ENCODE measurements at places on chromosomes 16 and 17.

DNA sequence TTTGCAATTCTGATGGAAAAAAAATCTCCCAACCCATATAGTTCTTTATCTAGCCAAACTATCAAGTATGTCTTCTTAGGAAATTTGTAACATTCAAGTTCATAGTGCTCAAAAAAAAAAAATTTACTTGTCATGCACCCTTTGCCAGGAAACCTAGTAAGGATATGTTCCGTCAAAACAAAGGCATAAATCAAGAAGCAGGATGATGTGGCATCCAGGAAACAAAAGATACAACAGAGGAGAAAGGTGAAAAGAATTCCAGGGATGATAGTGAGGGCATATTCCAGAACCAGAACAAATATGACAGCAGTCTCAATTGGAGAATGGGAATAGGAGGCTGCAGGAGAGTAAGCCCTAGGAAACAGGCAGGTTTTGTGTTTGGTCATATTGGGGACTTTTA is 104.6 kb downstream of the SPAG9 start:
- DNase-seq: no peak

DNA sequence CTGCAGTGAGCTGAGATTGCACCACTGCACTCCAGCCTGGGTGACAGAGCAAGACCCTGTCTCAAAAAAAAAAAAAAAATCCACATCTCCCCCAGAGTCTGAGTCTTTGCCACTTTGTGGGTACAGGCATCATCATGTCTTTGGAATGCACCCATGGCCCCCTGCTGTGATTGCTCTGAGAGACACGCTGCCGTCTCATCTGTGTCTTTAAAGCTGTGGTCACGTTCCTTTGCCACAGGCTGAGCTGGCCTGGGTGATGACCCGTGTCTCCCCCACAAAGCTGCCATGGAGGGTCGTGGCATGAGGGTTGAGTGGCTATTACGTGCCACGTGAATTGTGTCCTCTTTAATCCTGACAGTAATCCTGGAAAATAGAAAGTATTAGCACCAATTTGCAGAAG is 20.2 kb downstream of the CRISPLD2 start:
- DNase-seq: no peak

DNA sequence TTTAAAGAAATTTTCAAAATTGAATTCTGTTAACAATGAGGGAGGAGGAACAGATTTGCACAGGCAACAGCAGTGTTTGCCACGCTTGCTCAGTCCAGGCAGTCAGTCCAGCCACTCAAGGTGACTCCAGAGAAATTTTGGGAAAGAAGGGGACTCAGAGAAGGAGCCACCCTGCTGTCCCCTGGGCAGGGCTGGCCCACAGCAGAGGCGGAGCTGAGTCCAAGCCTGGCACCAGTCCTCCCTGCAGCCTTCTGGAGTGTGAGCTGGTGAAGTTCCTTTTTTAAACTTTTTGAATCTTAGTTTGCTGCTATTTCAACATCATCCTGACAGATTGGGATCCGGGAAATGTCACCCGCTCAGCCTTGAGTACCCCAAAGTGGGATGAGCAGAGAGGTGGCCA is 14.5 kb upstream of the SLC47A2 start:
- no peak for DNase-seq

DNA sequence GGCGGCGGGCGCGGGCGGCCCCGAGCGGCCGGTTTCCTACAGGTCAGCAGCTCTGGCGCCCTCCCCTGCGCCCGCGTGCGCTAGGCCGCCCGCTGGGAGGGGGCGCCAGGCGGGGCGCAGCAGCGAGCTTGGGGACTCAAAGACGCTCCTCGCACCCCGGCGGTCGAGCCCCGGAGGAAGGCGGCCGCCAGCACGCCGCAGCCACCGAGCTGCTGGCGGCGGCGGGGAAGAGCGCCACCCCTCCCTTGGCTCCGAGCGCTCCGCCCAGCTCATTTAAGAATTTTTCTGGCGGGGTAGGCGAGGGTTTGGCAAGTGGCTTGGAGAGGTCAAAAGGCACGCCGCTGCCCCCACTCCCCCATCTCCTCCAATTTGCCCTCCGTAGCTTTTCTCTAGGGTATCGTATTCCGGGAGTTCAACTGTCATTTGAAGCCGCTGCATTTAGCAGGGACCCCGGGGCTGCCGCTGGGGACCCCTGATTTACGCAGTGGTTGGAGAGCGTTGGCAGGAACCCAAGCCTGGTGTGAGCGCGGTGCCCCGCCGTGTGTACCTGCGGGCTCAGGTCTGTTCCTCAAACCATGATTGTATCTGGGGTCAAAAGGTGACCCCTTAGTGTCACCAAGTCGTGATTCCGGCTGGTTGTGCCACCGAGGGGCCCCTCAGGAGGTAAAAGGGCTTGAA is 59.5 kb upstream of the GSE1 start:
- DNase-seq: peak; percentile 16

GRCh38 chr17:67563692-67564228 is 154.0 kb upstream of the NOL11 start:
- no peak for DNase-seq

Data from NCI-H526 (cell line).